ENCODE measurements at places on chromosomes 11 and 22. TPM values are rescaled to one million over a fixed set of nuclear protein-coding genes. Genes with fewer than 3 reads are reported as not detected.

The SYT13 gene
- 12.1 TPM for total RNA-seq

The KCNJ1 gene
- total RNA-seq: not detected

The CYP2D6 gene
- total RNA-seq: 0.89 TPM

The CWC15 gene
- total RNA-seq: 57.1 TPM

The PTPRCAP gene
- total RNA-seq: 0.85 TPM

The SHANK3 gene
- 1.7 TPM for total RNA-seq

The FERMT3 gene
- 0.17 TPM for total RNA-seq

The KCNE3 gene
- total RNA-seq: 0.52 TPM

The PKDREJ gene
- not detected for total RNA-seq

The GLB1L2 gene
- 4.3 TPM for total RNA-seq

The IL17REL gene
- total RNA-seq: not detected

The HEPN1 gene
- total RNA-seq: not detected

The SLC35F2 gene
- total RNA-seq: 95.3 TPM

The SMIM38 gene
- total RNA-seq: not detected

The PNPLA5 gene
- not detected for total RNA-seq

The CREB3L1 gene
- total RNA-seq: 2.1 TPM

The OR51B2 gene
- not detected for total RNA-seq

The RAG2 gene
- total RNA-seq: not detected

The ACRV1 gene
- total RNA-seq: not detected

The SHISAL1 gene
- total RNA-seq: 0.05 TPM

The GUCY1A2 gene
- 0.17 TPM for total RNA-seq

The ANKK1 gene
- total RNA-seq: not detected

The CDHR5 gene
- total RNA-seq: not detected

The CPSF7 gene
- total RNA-seq: 27.7 TPM

The SCN4B gene
- 0.15 TPM for total RNA-seq

The GAL3ST1 gene
- 6.4 TPM for total RNA-seq

The CCDC87 gene
- 0.35 TPM for total RNA-seq

The EXPH5 gene
- total RNA-seq: 6.7 TPM

The ACTN3 gene
- total RNA-seq: not detected

The CD6 gene
- not detected for total RNA-seq

The SCT gene
- not detected for total RNA-seq

The POU2AF1 gene
- not detected for total RNA-seq

The C1QTNF6 gene
- 2.1 TPM for total RNA-seq

Measured in renal cortical epithelial cell (primary cell).